ENCODE measurements at places on chromosomes 11 and 22.

- no peak for DNase-seq
Observed at GRCh38 chr22:23556026-23556620, 24.0 kb downstream of the IGLL1 start.

DNA sequence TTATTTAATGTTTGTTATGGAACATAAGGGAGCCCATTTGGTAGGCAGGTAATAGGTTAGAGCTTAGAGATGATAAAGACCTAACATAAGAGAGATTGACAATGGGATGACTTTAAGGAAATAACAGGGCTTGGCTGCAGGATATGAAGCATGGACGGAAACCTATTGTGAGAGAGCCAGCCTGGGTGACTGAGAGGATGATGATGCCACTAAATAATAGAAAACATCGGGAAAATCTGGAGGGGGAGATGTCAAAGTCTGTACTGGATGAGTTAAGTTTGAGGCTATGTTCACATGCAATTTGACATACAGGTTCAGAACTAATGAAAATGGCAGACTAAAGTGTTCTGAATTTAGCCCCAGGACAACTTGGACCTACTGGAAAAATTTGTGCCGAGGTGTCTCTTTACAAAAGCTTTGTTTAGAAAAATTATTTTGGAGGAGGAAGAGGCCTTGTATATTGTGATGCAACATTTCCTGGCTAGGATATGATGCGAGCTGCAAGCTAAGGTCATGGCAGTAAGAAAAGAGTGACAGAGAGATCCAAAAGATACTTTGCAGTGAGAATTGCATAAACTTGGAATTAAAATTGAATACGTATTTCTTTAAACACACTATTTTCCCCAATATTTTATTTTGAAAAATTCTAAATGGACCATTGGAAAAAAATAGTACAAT is 339.3 kb upstream of the PLET1 start:
- no peak for DNase-seq

GRCh38 chr11:113113801-113114704 is 152.8 kb downstream of the NCAM1 start:
- DNase-seq = peak; percentile 12

DNA sequence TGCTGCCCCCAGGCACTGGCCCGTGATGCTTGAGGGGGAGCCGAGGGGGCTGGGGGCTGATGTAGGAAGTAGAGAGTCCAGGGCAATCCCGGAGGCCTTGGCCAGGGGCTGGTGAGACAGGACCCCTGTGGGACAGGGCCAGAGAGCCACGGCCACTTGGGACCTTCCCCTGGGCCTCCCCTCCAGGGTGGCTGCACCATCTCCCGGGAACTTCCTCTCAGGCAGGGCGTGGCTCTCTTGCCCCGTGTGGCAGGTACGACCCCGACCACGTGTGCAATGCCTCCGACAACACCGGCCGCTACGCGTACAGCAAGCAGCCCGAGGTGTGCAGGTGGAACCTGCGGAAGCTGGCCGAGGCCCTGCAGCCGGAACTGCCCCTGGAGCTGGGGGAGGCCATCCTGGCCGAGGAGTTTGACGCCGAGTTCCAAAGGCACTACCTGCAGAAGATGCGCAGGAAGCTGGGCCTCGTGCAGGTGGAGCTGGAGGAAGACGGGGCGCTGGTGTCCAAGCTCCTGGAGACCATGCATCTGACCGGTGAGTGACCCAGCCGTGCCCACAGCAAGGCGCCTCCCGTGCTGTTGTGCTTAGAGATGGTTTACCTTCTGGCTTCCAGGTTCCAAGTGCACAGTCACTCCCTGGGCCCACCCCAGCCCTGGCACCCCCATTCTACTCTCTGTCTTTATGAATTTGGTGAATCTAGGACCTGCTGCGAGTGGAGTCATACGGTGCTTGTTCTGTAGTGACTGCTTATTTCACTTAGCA is 9.7 kb downstream of the SELENOO start:
- no peak for DNase-seq

- DNase-seq = no peak
Observed at GRCh38 chr11:68128682-68129327, 7.6 kb upstream of the CHKA start.

DNA sequence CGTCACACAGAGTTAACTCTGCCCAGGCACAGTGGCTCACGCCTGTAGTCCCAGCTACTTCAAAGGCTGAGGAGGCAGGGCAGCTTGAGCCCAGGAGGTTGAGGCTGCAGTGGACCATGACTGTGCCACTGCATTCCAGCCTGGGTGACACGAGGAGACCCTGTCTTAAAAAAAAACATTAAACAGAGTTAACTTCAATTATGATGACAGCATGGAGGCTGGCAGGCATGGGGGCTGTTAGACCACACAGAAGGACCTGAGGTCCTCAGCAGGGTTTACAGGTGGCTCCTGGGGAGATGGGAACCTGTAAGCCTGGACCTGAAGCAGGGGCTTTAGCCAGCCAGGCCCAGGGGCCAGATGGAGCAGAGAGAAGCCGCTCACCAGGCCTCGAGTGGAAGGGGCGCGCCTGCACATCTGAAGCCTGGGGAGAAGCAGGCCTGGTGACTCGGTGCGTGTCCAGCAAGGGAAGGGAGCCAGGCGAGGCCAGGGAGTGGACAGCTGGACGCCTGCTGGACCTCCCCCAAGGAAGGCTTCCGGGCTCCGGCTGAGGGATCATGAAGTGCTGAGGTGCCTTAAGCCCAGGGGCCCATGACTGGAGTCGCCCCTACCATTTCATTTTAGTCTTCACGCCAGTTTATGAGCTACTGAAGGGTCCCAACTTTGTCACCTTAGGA is 25.3 kb downstream of the RPUSD4 start:
- DNase-seq = no peak

GRCh38 chr11:102780491-102780918 is at the start of gene MMP10:
MMP10 (minus strand) TSS chr11:102780628; CDS start chr11:102780591, 37 bp downstream.
- DNase-seq = peak; percentile 45

DNA sequence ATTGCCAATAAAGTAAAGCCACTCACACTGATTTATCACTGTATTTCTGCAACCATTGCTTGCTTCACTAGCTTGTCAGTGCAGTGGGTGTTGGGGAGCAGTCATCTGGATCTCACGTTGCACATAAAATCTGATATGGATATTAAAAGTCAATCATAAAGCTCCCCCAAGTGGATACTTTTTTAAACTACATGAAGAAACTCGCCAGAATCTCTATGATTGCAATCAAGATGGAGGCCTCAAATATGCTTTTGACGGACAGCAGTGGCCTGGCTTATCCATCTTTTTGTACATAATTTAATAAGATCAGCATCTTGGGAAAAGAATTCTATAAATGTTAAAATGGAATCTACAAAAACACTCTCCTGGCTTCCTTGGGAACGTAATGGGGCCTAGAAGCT is 137.7 kb downstream of the WT1 start:
- peak; percentile 37 for DNase-seq

GRCh38 chr22:36329254-36330078 is 58.3 kb downstream of the MYH9 start:
- DNase-seq = peak; percentile 30

DNA sequence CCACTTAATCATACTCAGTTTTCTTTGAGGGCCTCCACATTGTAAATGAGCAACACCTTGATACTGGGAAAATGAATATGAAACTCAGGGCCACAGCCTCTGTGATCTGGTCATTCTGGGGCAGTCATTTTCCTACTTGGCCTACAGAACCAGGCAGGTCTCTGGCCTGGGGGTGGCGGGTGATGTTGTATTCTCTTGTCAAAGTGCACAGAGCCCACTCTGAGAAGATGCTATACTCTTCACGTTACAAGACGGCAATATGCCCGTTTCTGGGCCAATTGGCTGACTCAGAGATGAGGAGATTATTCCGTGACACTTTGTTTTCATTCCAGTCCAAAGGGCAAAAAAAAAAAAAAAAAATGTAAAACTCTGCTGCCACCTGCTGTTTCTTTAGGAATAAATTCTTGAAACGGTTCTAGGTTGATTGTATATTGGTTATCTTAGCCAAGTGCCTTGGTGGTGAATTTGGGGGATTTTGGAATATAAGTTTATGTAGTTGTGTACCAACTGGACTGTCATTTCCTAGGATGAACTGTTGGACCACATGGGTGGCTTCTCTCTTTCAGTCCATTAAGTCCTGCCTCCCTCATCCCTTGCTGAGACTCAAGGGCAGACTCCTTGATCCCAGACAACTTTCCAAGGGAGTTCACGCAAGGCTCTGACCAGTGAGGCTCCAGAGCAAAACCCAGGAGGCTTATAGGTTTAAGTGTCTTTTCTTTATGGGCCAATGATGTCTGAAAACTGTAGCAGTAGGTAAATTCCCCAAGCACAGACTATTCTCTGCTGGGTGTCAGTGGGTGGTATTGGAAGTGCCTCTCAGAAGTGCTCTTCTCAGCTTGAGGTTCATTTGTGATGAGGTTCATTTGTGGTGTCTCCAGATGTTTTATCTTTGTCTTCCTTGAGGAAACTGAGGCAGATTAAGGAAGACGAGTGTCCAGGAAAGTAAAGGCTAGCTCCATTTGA is 18.2 kb downstream of the ADM start:
- peak; percentile 81 for DNase-seq

- no peak for DNase-seq
Observed at GRCh38 chr11:134504146-134504905, 92.3 kb upstream of the B3GAT1 start.

DNA sequence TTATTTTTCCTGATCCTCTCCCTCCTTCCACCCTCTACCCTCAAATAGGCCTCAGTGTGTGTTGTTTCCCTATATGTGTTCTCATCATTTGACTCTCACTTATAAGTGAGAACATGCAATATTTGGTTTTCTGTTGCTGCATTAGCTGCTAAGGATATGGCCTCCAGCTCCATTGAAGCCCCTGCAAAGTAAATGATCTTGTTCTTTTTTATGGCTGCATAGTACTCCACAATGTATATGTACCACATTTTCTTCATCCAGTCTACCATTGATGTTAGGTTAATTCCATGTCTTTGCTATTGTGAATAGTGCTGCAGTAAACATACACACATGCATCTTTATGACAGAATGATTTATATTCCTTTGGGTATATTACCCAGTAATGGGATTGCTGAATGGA is 13.3 kb upstream of the RASSF10 start:
- no peak for DNase-seq

DNA sequence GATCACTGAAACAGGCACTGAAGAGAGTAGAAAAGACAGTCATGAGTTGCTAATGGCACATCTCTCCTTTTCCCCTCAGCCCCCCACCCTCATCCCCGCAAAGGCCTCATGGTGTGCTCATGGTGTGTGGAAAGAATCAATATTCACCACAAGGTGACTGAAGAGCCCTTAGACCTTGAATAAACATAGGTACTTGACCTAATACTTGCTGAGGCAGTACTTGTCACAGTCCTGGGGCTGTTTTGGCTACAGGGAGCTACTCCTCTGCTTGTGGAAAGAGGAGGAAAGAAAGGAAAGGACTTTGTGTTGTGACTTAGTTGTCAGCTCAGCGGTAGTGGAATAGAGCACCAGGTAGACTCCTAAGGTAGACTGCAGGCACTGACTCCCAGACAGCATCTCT is 537.8 kb upstream of the CCDC179 start:
- DNase-seq = no peak

- no peak for DNase-seq
Observed at GRCh38 chr11:124079631-124080326, 35.5 kb upstream of the VWA5A start.

DNA sequence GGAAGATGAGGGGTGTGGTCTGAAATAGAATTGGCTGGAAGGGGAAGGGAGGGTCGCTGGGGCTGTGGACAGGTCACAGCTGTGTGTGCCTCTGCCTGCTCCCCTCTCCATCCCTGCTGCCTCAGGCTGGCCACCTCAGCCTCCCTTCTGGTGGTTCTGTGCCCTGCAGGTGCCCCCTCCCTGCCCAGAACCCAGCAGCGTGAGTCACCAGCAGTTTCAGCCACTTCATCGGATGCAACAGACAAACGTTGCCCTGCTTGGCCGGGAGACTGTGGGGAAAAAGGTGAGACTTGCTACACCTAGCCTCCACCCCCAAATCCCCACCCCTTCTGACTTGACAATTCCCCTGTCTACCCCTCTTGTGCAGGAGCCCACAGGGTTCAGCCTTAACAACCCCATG is 21.8 kb upstream of the LRRC10B start:
- DNase-seq = no peak

GRCh38 chr11:18624161-18624560 is 10.0 kb downstream of the SPTY2D1 start:
- no peak for DNase-seq

GRCh38 chr11:94583213-94583865 is 16.2 kb downstream of the PIWIL4 start:
- DNase-seq = no peak

GRCh38 chr11:15852179-15852578 is 504.2 kb downstream of the SOX6 start:
- DNase-seq = no peak

- DNase-seq = no peak
Observed at GRCh38 chr11:63991558-63991957, 5.3 kb downstream of the OTUB1 start.

DNA sequence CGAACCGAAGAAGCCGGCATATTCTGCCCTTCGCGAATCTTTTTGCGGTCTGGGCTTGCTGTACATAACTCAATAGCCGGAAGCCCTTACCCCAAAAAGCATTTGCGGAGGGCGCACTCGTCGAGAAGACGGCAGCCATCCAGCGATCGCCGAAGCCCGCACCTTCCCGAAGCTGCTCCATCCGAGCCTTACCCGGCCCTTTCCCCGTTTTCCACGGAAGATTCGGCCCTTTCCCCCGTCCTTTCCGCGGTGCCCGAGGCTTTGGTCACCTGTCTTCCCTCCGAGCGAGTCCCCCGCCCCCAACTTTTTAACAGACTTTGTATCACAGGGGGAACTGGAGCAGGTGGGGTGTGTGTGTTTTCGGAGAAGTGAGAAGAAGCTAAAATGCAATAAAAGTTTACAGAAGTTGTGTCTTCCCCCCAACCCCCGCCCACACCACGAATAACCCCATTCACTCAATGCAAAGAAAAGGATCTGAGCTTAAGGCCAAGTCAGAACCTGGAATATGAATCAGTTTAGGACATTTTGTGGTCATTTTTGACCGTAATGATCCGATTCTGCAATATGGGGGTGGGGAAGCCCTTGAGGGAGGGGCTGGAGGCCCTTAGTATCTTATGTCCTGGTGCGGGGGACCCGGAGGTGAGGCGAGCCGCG is 99.0 kb upstream of the HSD17B12 start:
- no peak for DNase-seq

GRCh38 chr11:20014067-20014402 is 146.2 kb downstream of the DBX1 start:
- DNase-seq = no peak

- no peak for DNase-seq
Observed at GRCh38 chr11:75276686-75277085, 36.1 kb downstream of the TPBGL start.

All from LoVo (cell line).